Cerebellar nuclear complex (tissue), 1 donor: ENCODE measurements at places on chromosomes 2 and 18.

GRCh38 chr18:10270151-10270571, 184.3 kb upstream of the APCDD1 start:
- DNase-seq, result no peak

DNA sequence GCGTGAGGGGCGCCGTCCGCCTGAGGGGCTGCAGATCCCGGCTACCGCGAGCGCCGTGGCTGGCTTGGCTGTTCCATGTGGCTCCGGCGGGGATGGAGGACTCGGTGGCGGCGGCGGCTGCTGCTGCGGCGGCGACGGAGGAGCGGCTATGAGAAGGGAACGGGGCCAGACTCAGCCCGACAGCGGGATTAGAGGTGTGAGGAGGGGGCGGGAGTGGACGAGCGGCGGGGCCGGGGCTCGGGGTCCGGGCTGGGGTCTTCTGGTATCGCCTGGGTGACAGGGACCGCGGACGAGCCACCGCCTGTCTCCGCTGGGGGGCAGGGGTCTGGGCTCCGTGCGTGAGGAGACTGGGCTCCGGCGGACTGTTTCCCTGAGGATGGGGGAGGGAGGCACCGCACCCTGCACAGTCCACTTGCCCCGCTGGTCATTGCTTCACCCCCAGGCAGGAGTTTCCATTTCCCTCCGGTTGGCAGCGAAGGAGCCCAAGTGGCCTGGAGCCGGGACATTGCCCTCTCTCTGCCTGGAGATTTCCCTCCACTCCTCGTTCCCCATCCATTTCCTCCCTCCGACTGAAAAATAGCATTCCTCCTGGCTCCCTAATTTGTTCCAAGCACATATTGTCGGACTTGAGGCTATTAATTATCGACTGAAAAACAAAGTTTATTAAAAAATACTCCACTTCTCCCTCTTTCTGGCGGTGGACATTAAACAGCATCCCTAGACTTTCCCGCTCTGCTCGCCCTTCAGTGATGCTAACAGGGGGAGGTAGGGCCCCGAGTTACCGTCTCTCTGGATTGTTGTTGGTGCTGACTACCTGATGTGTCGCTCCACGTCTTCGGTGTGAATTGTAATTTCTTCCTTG, 577 bp downstream of the EHBP1 start:
- peak; percentile 5 for DNase-seq

DNA sequence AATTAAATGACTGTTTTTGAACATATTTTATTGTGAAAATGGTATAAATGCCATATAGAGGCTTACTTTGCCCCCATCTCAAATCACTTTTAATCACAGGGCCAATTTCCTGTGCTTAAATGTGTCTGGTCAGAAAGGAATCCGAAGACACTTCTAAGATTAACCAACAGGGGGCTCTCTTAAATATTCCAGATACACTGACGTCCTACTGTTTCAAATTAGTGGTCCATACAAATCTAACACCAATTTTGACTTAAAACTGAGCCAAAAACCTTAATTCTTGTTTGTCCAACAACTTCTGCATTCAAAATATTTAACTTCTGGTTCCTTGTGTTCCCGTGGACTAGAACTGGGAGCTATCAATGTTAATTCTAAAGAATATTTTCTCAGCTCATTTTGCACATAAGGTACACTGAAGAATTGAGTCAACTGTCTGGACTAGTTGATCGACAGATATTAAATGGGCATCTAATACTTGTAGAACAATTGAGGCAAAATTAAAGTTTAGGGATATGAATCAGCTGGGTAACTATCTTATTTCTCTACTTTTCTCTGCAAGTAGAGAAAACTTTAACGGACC, 557.5 kb downstream of the ARHGAP15 start:
- no peak for DNase-seq

- DNase-seq, result no peak
Measured at GRCh38 chr2:108623616-108624015, 89.3 kb downstream of the LIMS1 start.

DNA sequence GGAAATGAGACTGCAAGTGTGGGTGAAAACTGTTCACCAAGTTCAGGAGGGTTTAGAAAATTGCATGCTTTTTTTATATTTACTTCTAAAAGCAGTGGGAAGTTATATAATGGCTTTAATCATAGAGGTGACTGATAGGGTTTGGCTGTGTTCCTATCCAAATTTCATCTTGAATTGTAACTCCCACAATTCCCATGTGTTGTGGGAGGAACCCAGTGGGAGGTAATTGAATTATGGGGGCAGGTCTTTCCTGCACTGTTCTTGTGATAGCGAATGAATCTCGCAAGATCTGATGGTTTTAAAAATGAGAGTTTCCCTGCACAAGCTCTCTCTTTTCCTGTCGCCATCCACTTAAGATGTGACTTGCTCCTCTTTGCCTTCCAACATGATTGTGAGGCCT, 35.7 kb upstream of the NTSR2 start:
- no peak for DNase-seq
